Left hindlimb (tissue), 1 donor: ENCODE measurements at places on chromosomes 4 and X.

- no peak for DNase-seq
Observed at GRCh38 chr4:42428036-42428435, 30.7 kb downstream of the SHISA3 start.

GRCh38 chr4:75605928-75606327 is 24.4 kb downstream of the CDKL2 start:
- DNase-seq, result no peak

GRCh38 chr4:181647396-181648147 is 595.6 kb upstream of the TENM3 start:
- peak; percentile 40 for DNase-seq

DNA sequence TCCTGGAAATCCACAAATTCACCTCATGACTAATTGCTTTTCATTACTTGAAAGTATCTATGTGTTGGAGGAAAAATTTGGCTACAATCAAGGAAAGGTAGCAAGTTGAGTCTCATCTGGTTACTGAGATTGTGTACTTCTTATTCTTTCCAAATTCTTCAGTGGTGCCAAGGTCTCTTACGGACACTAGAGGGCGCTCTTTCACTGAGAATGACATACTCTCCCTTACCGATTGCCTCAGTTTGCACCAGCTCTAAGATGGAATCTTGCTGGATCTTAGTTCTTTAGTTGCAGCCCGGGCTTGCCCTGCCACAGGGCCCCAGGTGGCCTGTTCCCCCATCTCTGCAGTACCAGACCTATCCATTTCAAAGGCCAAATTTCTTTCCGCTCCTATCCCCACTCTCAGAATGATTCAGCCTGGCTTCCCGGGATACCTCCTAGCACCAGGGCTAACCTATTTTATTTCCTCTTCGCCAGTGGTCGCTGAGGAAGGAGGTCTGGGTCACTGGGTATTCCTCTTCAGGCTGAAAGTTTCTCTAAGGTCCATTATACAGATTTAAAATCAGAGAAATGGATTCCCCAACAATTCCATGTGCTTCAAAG is 24.6 kb upstream of the GPR50 start:
- no peak for DNase-seq

- peak; percentile 57 for DNase-seq
Observed at GRCh38 chrX:129726307-129727111, 12.3 kb upstream of the XPNPEP2 start.

DNA sequence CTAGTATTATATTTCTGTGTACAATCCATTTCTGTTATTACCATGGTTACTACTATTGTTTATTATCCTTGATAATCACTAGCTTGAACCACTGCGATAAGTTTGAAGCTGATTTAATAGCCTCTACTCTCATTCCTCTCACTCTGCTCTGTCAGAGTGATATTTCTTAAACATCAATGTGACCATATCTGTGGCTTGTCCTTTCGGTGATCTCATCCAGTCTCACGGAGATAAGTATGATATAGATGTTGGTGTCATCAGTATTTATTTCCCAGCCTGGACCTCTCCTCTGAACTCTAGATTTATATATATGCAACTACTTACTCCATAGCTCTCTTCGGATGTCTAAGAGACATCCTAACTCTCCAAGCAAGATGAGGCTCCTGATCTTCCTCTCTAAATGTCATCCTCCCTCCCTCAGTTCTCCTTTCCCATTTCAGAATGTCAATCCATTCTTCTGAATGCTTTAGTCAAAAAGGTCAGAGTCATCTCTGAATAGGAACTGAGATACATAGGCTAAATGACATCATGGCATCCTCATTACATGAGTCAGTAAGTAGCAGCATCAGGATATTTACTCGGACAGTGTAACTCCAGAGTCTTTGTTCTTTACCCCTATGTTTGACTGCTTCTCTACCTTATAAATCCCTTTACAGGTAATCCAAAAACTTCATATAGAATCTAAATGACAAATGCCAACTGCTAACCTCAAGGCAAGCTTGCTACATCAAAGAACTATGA is 129.5 kb downstream of the PACRGL start:
- no peak for DNase-seq

GRCh38 chr4:120921456-120922380 is 808 bp downstream of the PRDM5 start:
- DNase-seq, result peak; percentile 83

DNA sequence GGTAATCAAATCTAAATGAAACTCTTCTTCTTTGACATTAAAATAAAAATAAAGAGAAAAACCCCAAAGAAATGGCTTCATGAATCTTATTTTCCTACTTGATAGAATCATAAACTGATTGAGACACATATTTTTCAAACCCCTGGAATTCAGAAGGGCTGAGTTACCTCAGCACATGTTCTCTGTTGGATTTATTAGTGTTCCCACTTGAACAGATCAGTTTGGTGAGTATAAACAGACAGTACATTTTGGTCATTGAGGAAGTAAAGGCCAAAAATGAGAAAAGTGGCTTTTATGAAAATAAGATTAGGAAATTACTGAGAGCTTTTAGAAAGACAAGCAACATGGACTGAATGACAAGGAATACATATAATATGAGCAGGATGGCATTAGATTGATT is 620.4 kb downstream of the ANKRD50 start:
- DNase-seq, result no peak

GRCh38 chr4:1799387-1800375 is 6.6 kb downstream of the FGFR3 start:
- DNase-seq, result no peak

GRCh38 chr4:147733716-147734344 is 1.9 kb downstream of the ARHGAP10 start:
- DNase-seq, result no peak

- no peak for DNase-seq
Observed at GRCh38 chr4:25896776-25897539, 17.1 kb upstream of the SMIM20 start.

DNA sequence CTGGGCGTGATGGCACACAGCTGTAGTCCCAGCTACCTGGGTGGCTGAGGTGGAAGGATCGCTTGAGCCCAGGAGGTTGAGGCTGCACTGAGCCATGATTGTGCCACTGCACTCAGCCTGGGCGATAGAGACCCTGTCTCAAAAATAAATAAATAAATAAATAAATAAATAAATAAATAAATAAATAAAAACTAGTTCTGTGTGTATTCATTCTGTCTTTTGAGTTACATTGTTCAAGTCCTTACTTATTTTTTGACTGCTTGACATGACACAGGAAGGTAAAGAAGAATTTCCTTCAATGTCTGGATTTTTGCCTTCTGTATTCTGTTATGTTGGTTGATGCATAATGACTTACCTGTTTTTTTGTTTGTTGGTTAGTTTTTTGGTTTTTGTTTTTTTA is 2.2 kb upstream of the NAA10 start:
- no peak for DNase-seq

DNA sequence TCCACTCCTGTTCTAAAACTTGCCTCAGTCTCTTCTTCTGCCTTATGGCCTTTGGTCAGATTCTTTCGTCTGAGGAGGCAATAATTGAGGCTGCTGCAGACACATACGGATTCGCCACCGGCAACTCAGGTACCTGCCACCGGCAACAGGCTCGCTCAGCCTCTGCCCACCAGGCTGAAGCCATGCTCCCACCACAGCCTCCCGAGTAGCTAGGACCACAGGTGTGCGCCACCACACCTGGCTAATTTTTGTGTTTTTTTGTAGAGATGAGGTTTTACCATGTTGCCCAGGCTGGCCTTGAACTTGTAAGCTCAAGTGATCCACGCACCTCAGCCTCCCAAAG is 26.6 kb downstream of the TNIP2 start:
- DNase-seq, result no peak

GRCh38 chr4:39326468-39326977 is 39.6 kb downstream of the RFC1 start:
- DNase-seq, result no peak

DNA sequence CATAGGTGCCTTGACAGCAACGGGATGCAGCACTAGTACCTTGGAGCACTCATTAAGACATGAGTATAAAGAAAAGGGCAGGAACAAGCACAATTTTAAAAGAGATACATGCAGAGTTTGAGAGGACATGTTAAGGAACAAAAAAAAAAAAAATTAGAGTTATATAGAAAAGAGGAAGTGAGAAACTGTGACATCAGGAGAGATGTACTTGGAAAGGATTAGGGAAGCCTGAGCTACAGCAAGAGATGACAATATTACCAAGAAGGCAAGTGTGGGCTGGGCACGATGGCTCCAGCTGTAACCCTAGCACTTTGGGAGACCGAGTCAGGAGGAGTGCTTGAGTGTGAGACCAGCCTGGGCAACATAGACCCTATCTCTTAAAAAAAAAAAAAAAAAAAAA is 37.4 kb downstream of the GPR143 start:
- DNase-seq, result no peak

DNA sequence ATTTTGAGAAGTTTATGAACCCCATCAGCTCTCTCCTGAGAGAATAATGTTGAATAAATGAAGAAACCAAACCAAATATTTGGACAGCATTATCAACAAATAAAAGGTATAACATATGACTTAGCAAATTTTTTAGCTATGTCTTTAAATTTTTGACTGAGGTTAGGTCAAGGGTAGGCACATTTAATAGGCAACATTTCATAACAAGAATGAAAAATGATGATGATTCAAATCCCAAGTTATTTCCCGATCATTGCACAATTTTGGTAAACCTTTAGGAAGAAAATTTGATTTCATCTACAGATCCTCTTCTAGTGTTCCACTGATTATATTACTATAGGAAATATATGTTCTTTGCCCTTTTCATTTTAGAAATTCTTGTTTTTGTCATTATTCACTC is 123.7 kb upstream of the TLR3 start:
- no peak for DNase-seq

DNA sequence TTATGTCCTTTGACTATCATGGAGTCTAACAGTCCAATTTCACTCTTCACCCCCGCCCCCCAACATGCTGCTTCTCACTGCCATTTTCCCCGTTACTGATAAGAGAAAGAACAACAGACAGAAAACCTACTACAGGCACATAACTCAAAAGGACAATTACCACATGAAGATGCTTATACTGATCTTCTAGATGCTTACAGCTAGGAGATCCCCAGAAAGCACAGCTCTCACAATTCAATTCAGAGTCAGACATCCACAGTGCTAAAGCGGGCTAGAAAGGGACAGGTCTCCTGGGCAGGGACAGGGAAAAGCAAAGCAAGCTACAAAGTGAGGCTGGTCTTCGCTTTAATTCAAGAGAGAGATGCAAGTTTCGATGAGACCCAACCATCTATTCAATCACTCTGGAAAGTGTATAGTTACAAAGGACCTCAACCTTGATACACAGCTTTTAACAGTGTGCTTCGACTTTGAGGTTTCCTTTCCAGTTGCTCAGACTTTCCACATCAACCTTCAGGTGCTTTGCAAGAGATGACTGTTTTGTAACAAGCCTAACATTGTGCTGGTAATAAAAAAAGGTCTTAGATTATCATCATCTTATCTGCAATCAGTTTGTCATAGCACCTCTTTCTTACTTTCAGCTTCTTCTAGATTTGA is 60.9 kb downstream of the LEF1 start:
- no peak for DNase-seq

GRCh38 chrX:112877771-112878173 is 37.1 kb upstream of the AMOT start:
- DNase-seq, result no peak

- DNase-seq, result no peak
Observed at GRCh38 chrX:55167124-55167803, 52.9 kb upstream of the PAGE5 start.

GRCh38 chr4:81468678-81469077 is 3.0 kb downstream of the RASGEF1B start:
- DNase-seq, result no peak

DNA sequence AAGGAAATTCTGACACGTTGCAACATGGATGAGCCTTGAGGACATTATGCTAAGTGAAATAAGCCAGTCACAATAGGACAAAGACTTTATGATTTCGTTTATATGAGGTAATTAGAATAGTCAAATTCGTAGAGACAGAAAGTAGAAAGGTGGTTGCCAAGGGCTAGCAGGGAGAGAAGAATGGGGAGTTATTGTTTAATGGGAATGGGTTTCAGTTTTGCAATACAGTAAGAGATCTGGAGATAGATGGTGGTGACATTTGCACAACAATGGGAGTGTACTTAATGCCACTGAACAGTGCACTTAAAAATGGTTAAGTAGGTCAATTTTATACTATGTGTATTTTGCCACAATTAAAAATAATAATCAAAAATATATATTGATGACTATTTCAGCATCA is 43.4 kb upstream of the TMEM154 start:
- no peak for DNase-seq

DNA sequence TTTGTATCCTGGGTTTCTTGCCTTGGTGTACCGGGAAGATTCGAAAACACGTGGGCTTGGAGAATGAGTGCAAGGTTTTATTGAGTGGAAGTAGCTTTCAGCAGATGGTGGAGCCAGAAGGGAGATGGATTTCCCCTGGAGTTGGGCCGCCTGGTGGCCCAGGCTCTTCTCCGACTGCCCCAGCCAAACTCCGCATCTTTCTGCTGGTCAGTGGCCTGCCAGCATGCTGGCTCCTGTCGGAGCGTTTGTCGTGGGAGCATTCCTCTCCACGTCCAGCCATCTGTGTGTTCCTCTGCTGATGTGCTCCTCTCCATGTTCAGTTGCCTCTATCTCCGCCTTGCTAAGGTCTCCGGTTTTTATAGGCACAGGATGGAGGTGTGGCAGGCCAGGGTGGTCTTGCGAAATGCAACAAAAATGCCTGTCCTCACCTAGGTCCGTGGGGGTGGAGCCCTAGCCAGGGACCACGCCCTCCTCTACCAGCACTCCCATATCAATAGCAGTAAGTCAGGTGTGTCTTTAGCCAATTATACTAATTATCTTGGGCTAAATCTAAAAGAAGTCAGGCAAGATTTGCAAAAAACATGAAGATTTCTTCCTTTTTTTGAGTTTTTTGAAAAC is 745.8 kb upstream of the AMOT start:
- no peak for DNase-seq

- peak; percentile 73 for DNase-seq
Observed at GRCh38 chrX:110418316-110419235, 59.9 kb downstream of the RTL9 start.

DNA sequence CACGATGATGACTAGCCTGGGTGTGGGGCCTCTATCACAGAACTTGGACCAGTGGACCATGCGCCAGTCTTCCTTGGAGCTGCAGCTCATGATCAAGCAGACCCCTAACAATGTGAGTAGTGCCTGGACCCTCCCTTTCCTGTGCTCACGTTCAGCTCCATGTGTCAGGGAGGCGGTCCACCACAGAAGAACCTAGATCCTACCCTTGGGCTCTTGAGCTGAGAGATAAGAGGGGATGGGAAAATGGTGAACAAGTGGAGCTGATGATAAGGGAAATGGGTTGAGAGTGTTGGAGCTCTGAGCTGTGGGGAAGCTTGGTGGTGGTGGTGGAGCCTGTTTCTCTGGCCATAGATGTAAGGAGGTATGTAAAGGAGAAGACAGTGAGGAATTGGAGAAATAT is 13.1 kb downstream of the MED12 start:
- no peak for DNase-seq

GRCh38 chr4:41839916-41840854 is 91.7 kb upstream of the PHOX2B start:
- DNase-seq, result no peak
